Stimulated activated CD8-positive, alpha-beta memory T cell treated with anti-CD3 and anti-CD28 coated beads, Interleukin-15, amount 100 ng/mL, for 1 hour (primary cell): ENCODE measurements at places on chromosomes 13 and 19.

- DNase-seq = no peak
These were observed 201.5 kb downstream of the TM9SF2 start for GRCh38 chr13:99702687-99703319.

DNA sequence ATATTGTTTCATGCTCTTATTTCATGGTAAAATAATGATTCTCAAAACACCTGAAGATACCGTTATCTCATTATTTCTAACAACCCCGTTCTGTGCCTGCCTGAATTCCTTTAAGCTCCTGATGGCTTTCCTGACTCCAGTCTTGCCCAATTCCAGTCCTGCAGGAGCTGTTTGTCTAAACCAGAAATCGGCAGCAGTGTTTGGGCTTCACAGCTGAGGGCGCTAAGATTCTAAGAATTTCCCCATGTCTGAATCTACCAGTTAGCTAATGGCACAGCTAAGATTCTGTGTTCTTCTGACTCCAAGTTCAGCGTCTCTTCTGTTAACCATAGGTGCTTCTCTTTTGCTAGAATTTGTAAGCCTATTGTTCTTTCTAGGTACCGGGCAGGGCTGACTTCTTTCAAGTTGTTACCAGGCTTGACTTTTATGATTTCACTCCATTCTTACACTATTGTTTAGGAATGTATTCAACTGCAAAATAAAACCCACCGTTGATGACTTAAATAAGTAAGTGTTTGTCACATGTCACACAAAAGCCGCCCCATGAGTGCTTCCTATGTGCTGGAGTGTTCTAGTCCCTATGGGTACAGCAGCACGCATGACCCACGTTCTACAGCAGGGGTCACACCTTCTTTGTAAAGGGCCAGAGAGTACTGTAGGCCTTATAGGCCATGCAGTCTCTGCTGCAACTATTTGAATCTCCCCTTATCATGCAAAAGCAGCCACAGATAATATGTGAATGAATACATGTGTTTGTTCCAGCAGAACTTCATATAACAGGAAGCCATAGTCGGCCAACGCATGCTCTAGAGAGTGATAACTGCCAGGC, 168.3 kb upstream of the RNF113B start:
- DNase-seq = no peak

- no peak for DNase-seq
These were observed 6.9 kb downstream of the PAK4 start for GRCh38 chr19:39132344-39132969.

- DNase-seq = no peak
These were observed 69.9 kb downstream of the TBC1D4 start for GRCh38 chr13:75411924-75412537.

DNA sequence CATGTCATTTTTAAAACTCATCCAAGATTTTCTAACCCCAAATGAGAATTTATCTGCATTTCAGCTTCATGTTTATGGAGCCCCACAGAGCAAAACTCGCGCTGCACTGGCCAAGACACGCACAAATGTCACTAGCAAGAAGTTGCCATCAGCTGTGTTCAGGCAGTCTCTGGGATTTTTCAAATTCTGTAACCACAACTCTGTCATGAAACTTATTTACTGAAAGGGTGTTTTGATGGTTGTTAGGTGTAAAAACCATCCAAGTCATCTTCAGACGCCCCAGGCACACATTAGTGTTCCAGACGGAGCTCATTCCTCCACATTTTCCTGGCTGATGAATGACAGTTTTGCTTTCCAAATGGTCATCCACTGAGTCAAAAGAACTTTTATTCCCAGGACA, 63.4 kb downstream of the SLC7A1 start:
- DNase-seq = no peak

DNA sequence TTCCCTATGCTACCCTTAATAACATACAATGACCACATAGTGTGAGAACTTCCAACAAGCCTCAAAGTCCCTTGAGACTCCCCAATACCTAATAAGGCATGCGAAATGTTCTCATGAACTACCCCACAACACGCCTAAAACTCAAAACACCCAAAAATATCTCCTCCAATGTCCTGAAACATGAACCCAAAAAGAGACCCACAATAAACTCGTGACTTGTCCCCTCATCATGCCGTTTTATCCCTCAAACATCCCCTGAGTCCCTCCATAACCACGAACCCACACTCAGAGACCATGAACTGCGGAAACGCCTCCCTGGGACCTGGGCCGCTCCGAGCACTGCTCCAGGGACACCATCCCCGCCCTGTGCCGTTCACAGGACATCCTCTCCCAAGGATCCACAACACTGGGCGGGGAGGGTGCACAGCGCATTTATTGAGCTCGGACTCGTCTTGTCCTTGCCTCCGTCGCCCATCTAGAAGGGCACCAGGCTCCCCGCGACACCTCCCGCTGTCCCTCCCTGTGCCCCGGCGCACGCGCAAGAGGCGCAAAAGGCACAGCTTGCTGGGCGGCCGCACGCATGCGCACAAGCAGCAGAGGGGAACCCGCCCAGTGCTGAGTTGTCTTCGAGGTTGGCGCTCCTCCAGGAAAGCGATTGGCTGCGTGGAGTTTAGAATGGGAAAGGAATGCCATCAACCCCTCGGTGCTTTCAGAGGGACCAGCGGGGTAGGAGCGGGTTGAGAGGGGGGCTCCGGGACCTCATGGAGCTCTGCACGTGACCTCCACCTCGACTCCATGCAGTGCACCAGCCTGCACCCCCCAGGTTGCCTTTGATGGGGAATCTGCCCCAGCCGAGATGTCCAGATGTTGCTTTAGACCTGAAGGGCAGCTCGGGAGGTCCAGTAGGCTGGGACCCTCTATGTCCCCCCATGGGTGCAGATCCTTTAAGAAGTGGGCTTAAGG, 8.8 kb downstream of the FXYD3 start:
- DNase-seq = peak; percentile 59

DNA sequence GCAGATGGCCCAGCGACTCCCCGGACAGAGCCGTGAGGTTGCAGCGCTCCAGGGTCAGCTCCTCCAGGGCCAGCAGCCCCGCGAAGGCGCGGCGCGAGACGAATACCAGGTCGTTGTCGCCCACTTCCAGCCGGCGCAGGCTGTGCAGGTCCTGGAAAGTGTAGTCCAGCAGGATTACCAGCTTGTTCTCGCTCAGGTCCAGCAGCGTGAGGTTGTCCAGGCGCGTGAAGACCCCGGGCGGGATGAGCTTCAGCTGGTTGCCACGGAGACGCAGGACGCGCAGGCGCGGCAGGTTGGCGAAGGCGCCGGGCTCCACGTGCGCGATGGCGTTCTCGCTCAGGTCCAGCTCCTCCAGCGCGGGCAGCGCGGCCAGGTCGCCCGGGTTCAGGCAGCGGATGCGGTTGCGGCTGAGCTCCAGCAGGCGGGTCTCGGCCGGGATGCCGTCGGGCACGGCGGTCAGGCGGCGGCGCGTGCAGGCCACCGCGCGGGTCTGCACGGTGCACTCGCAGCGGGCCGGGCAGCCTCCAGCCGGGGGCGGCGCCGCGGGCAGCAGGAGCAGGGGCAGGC, 9.3 kb upstream of the PEAK3 start:
- DNase-seq = no peak

- no peak for DNase-seq
These were observed 38.4 kb upstream of the VSTM2B start for GRCh38 chr19:29487432-29487831.

- DNase-seq = no peak
These were observed 168.6 kb downstream of the ZNF536 start for GRCh38 chr19:30540761-30541160.

- DNase-seq = no peak
These were observed 174.1 kb downstream of the ZNF536 start for GRCh38 chr19:30546332-30546731.

DNA sequence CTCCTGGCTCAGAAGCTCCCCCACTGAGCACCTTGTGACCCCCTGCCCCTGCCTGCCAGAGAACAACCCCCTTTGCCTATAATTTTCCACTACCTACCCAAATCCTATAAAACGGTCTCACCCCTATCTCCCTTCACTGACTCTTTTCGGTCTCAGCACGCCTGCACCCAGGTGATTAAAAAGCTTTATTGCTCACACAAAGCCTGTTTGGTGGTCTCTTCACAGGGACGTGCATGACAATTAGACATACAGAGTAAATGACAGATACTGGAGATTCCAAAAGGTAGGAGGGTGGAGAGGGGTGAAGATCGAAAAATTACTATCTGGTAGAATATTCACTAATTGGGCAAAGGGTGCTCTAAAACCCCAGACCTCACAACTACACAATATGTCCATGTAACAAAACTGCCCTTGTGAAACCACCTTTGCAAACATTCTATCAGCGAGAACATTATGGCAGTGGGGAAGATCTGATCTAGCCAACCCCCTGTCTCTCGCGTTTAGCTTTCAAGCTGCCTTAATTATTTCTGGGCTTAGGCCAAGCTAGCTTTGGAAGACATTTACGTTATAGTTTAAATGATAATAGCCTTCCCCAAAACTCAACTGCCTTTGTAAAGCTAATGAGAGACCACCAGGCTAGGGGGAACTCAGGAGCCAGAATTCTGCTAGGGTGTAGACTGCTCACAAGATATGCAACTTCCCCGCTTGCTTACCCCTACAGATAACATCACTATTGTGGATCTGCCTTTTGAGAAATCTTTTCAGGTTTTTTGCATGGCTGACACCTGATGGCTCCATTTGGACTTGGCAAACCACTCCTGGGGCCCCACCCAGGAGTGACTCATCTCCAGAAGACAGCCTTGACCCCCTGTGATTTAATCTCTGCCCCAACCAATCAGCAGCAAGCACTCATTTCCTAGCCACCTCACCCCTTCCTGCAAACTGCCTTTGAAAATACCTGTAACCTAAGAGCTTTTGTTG, 1534.0 kb upstream of the SPRY2 start:
- no peak for DNase-seq

DNA sequence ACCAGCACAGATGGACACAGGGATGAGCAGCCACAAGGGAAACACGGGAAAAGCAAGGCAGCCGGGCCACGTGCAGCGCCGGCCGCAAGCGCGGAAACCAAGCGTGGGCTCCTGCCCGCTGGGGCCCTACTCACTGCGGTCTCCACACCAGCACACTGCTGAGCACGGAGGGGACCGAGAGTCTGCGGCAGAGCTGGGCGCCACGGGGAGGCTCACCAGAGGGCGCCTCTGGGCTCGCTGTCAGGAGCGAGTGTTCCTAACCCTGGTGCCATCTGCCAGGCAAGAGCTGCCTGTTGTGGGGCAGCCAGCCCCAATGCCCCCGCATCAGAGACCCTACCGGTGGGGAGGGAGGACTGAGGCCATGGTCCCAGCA, 26.5 kb downstream of the MPND start:
- DNase-seq = peak; percentile 47

GRCh38 chr13:37306778-37307544, 201.5 kb upstream of the CSNK1A1L start:
- no peak for DNase-seq

DNA sequence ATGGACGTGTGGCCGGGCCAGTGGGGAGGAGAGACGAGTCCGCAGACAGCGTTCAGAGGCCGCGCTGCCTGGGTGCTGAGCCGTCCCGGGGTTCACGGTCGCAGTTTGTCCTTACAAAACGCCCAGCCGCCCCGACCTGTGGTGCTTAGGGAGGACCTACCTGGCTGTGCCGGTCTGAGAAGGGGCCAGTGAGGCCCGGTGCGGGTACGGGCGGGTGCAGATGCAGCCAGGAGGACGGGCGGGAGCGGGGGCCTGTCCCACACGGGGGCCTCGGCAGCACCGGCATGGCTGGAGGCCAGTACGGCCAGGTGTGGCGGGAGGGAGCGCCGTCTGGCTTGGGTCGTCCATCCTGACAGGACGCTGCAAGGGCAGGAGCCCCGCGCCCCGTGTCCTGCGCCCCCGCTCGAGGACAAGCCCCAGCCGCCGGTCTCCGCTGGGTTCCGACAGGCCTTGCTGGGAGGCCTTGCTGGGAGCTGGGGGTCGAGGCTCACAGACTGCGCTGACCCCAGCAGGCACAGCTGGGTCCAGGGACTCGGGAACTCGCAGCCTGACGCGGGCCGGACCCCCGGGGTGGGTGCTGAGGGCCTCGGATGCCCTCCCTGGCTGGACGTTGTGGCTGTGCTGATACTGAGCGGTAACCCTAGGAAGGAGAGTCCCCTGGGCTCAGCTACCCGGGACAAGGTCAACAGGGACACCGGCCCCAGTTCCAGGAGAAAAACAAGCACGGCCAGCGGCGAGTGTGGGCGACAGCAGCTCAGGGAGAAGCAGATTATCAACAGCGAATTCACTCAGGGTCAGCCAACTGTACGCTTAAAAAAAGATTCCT, 5.3 kb upstream of the PROZ start:
- DNase-seq = no peak

- DNase-seq = no peak
These were observed 10.8 kb downstream of the SOX21 start for GRCh38 chr13:94701313-94702180.

GRCh38 chr19:28794301-28794700, 418.6 kb downstream of the UQCRFS1 start:
- no peak for DNase-seq

DNA sequence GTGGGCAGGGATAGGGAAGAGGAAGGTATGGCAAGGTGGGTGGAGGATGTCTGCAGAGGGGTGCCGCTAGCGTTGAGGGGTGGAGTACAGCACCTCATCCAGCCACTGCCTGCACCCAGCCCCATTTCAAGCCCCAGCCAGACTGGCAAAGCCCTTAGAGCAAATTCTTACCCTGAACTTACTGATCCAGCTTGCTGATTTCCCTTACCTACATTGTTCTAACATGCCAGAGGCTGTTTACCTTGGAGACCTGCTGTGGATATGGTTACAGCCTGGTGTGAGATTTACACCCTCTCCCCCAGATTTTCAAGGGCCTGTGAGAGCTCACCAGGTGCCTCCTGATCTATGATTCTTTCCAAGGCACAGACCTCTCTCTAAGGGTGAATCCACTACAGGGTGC, 86.0 kb downstream of the ZNF726 start:
- DNase-seq = no peak

- DNase-seq = peak; percentile 22
These were observed 31.4 kb downstream of the CERS4 start for GRCh38 chr19:8240274-8241229.

GRCh38 chr13:52809310-52809769, 39.1 kb downstream of the PCDH8 start:
- no peak for DNase-seq
